ENCODE measurements at places on chromosomes 11 and 22. TPM values are rescaled to one million over a fixed set of nuclear protein-coding genes. Genes with fewer than 3 reads are reported as not detected.

GRCh38 chr11:108571001-108571400, 22.6 kb downstream of the EXPH5 start:
- no peak for DNase-seq

GRCh38 chr11:121250843-121251242, 41.7 kb upstream of the SC5D start:
- DNase-seq = no peak

Gene RAB39A
- not detected for total RNA-seq

- DNase-seq = no peak
These were observed 64.2 kb downstream of the FZD4 start for GRCh38 chr11:86891036-86891435.
